ENCODE measurements at places on chromosomes 6 and 20.

GRCh38 chr20:7094438-7094997 is 327.0 kb downstream of the BMP2 start:
- DNase-seq = no peak

GRCh38 chr6:125728739-125729138 is 20.7 kb upstream of the HEY2 start:
- no peak for DNase-seq

GRCh38 chr20:50438986-50439407 is 71.2 kb upstream of the PTPN1 start:
- peak; percentile 85 for DNase-seq

GRCh38 chr6:170584954-170585498 is 589 bp upstream of the PDCD2 start:
- no peak for DNase-seq

DNA sequence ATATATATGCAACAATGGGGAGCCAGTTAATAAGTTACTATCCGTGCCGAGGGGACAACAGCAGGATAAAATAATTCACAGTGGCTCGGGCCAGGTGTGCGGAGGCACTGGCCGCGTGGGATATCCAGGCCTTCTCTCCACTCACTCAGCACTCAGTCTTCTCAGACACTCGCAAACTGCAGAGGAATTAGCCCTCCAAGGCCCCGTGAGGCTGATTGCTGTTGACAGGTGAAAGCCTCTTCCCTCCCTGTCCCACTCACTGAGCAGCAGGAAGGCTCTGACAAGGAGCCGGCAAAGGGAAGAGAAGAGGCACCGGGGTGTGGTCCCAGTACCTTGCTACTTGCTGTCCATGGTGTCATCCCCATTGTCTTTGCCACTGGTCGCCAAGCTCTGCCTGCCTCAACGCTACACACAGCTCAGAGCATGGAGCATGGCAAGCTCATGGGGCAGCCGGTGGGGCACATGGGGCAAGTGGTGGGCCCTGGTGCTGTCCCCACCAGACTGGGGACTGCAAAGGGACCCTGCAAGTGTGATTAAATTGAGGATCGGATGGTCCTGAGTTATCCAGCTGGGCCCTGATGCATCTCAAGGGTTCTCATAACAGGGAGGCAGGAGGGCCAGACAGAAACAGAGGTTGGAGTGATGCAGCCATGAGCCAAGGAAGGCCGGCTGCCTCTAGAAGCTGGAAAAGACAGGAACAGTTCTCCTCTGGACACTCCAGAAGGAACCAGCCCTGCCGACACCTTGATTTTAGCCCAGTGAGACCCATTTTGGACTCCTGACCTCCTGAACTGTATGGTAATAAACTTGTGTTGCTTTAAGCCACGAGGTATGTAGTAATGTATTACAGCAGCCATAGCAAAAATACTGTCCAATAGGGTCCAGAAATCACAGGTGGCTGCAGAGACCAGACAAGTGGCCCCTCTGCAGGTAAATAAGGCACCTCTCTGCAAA is 119.7 kb downstream of the PSMB1 start:
- DNase-seq = no peak

GRCh38 chr6:118683881-118684872 is 32.8 kb upstream of the CEP85L start:
- no peak for DNase-seq

DNA sequence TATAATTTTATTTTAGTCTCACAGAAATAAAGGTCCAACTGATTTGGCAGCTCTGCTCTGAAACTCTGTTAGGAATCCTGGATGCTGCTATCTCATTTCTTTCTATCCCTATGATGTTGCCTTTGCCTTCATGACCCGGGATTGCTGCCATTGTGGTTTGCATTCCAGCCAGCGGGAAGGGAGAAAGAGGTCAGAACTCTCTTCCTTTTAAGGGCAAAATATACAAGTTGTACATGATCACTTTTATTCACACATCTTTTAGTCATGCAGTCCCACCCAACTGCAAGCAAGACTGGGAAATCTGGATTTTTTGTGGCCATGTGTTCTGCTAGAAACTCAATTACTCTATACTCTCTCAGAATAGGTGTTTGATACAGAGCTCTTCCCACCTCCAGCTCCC is 263.1 kb upstream of the ZFP64 start:
- no peak for DNase-seq

DNA sequence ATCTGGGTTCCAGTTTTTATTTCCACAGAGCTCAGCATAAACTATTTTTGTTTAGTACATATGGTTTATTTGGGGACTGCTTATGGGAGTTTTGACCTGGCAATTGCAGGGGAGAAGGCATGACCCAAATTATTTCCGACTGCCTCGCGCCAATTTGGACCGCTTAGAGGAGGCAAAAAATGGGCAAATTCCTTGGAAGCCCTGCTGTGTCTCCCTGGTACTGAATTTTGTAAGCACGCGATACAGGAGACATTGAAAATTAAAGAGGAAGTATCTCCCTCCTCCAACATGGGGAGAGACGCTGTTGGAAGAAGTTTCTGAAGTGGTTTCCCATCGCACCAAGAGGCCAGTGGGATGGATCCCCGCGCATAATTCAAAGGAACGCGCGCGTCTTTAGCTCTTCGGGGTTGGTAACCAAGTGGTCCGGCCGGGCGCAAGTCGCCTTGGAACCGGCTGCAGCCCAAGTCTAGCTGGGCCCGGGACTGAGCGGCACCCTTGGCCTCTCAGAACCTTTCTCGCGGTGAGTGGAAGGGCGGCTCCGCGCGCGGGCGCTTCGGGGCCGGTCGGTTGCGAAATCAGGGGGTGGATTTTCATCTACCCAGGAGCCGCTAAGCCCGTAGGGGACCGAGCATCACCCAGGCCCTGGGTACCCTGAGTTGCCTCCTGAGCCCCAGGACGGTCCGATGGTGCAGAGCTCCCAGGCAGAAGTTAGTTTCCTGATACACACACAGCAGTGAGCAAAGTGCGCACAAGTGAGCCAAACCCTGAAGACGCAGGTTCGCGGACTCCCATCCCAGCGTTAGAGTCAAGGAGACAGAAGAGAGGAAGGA is 6.2 kb downstream of the NKX2-2 start:
- DNase-seq = no peak

GRCh38 chr20:58458342-58459057 is 56.7 kb downstream of the APCDD1L start:
- no peak for DNase-seq

DNA sequence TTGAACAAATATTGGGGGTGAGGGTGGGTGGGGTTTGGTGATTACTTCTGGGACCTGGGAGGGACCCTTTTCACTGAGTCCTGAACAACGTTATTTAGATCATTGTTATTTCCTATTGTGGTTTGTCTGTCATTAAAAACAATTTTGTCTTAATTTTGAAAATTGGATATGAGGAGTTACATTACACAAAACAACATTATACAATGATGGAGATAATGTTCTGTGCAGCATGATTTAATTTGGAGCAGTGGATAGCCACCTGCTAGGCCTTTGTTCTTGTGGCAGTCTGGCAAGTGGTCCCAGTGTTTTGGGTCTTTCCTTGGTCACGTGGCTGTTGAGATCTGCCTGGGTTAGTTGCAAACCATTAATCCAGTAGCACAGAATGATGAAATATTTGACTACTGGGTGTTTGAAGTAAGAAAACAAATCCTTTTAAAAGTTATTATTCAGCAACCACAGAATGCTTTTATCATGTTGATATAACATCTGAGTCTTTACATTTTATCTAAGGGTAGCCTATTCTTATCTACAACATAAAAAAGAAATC is 172.8 kb downstream of the CDKAL1 start:
- no peak for DNase-seq

- DNase-seq = no peak
These were observed 214.5 kb downstream of the TBX18 start for GRCh38 chr6:84549917-84550316.

DNA sequence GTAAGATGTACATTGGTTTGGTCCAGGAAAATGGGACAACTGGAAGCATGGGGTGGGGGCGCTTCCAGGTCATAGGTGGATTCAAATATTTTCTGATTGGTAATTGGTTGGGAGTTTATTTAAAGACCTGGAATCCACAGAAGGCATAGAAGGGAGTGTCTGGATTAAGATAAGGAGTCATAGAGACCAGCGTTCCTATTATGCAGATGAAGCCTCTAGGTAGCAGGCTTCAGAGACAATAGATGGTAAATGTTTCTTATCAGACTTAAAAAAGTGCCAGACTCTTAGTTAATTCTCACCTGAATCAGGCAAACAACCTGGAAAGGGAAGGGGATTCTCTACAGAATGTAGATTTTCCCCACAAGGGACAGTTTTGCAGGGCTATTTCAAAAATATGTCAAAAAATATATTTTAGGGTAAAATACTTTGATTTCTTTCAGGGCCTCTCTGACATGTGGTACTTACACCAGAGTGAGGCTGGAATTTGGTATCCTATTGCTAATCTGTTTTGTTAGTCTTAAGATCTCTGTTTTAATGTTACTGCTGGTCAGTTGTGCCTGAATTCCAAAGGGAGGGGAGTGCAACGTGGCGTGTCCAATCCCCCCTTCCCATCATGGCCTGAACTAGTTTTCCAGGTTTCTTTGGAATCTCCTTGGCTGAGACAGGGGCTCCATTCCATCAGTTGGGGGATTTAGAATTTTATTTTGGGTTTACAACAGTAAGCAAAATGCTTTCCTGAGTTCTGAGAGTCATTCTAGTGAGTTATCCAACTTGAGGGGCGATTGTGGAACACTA is 25.1 kb downstream of the PIGT start:
- no peak for DNase-seq

DNA sequence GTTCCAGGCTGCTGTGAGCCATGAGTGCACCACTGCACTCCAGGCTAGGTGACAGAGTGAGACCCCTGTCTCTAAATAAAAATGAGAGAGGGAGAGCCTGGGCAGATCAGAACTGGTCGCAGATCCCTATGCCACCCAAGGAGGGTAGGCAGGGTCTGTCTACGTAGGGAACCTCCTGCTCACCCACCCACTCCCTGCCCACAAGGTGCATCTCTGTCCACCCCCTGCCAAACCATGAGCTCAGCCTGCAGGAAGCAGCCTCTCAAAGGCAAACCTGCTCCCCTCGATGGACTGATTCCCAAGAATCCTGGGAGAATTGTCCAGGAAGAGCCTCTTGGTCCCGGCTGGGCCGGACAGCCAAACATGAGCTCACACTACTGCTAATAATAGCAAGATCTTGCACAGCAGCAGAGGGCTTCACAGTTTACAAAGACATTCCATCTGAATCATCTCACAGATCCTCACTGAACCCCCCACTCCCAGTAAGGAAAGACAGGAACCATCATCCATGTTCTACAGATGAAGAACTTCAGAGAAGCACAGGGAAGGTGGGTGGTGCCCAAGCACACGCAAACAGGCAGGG is 27.8 kb upstream of the TLDC2 start:
- peak; percentile 76 for DNase-seq

DNA sequence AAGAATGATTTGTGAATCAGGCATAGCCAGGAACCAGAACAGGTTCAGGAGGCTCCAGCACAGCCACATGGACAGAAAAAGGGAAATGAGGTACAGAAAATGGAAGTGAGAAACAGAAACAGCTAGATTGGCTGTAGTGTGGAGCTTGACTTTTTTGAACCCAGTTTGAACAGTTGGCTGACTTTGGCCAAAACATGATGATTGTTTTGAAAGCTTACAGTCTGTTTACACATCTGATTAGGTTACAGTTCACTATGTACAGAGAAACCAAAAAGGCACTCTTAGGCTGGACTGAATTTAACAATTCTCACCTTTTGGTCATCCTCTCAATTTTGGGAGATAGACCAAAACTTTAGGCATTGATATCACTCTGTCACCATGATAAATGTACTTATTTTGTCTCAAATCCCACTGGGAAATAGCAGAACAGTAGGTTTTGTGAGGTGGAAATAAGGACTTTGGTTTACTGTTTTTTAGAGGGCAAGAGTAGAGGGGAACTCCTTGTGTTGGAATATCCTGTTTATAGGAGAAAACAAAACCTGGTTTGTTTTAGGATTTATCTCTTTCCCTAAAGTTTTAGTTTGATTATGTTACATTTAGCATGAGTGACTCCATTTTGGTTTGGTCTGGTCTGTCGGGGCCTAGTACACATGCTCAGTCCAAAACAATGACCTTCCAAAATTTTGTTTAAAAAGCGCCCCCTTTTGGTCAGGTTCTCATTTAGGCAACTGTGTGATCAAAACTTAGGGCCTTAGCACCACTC is 123.1 kb downstream of the OLIG3 start:
- DNase-seq = no peak

- DNase-seq = no peak
These were observed 102.5 kb upstream of the ARG1 start for GRCh38 chr6:131470534-131470933.

DNA sequence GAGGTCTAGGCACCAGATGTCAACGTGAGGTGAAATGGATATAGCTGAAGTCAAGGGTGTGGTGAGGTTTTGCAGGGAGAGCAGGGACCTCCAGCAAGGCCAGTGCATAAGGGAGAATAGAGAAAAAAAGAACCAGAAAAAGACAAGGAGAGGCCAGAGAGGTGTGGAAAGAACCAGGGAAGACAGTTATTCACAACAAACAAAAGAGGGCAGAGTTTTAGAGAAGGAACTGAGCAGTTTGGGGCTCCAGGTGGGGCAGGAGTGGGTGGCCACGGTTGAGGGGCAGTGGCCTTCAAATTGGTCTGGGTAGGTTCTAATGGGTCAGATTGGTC is 11.6 kb upstream of the NQO2 start:
- DNase-seq = no peak
